ENCODE measurements at places on chromosomes 4 and X.

- DNase-seq, result no peak
Observed at GRCh38 chr4:98518559-98519267, 139.7 kb downstream of the TSPAN5 start.

- peak; percentile 69 for DNase-seq
Observed at GRCh38 chr4:186067757-186068385, 1.1 kb upstream of the TLR3 start.

- DNase-seq, result no peak
Observed at GRCh38 chrX:150831863-150832262, 66.6 kb downstream of the CD99L2 start.

- no peak for DNase-seq
Observed at GRCh38 chr4:139453041-139453370, 915 bp upstream of the RAB33B start.

- DNase-seq, result no peak
Observed at GRCh38 chrX:141341341-141341740, 99.0 kb upstream of the SPANXC start.

DNA sequence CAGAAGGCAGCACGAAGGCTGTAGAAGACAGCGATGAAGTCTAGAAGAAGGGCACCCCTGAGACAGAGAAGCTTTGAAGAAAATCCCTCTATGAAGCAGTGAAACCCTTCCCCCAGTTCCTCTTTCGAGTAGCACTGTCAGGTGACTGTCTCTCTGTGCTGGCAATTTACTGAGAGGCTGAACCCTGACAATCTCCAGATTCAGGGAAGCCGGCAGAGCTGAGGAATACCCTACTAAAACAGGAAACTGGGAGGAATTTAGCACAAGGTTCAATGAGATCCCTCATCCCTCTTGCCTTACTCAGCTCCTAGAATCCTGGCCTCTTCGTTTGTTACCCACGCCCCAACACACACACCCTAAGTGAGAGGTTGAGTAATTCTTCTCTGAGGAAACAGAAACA, 239.7 kb upstream of the NOCT start:
- no peak for DNase-seq

DNA sequence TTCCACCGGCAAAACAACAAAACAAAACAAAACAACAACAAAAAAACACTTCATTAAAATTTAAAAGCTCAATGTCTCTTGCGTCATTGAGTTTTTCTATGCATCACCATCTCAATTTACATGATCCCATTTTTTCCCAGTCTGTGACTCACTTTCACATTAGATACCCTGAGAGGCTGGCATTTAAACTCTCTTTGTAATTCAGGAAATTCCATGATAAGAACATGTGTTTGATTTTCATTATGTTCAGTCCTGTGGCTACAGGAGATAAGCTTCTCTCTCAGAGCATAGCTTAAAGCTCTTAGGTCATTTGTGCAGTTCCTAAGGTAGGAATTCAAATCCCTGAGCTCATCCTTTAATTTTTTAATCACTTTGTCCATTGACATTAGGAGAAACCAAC, 104.6 kb downstream of the NBDY start:
- DNase-seq, result no peak

GRCh38 chrX:72495046-72495445, 77.6 kb downstream of the HDAC8 start:
- DNase-seq, result no peak
